GM06990 (cell line): ENCODE measurements at places on chromosomes 1 and 21.

GRCh38 chr1:82225421-82226185 lies 424.9 kb downstream of the ADGRL2 start:
- no peak for DNase-seq

DNA sequence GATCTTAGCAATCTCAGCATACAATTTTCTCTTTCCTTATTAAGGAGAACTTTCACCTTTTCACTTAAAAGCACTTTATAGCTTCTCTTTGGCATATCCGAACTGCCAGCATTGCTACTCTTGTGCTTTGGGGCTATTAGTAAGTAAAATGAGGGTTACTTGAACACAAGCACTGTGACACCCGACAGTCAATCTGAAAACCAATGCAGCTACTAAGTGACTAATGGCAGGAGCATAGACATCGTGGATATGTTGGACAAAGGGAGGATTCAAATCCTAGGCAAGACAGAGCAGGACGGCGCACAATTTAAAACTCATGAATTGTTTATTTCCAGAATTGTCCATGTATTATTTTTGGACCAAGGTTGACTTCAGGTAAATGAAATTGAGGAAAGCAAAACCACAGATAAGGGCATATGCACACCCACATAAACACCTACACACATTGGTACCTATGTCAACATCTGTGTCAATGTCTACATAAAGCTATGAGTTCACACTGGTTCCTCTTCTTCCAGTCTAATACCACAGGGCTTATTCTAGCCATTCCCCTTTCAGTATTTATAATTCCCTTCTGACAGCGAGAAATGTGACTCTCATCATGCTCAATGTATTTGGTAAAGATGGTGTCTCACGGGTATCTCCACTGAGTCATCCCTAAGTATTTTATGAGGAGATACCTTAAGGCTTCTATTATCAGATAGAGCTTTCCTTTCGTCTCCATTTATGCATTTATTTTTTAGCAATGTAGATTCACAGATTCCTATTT lies 75.3 kb upstream of the RALGPS2 start:
- DNase-seq = no peak

- DNase-seq = no peak
Measured at GRCh38 chr1:58768971-58769808, 14.7 kb downstream of the JUN start.

GRCh38 chr21:41065539-41065938 lies 102.4 kb upstream of the BACE2 start:
- DNase-seq = no peak

GRCh38 chr1:154962156-154962749 lies 671 bp upstream of the PYGO2 start:
- no peak for DNase-seq

- DNase-seq = no peak
Measured at GRCh38 chr1:63611231-63611630, 18.0 kb downstream of the PGM1 start.

GRCh38 chr1:166859597-166859996 lies 16.5 kb downstream of the TADA1 start:
- no peak for DNase-seq

GRCh38 chr1:247496581-247497285 lies 38.8 kb upstream of the OR2B11 start:
- no peak for DNase-seq

DNA sequence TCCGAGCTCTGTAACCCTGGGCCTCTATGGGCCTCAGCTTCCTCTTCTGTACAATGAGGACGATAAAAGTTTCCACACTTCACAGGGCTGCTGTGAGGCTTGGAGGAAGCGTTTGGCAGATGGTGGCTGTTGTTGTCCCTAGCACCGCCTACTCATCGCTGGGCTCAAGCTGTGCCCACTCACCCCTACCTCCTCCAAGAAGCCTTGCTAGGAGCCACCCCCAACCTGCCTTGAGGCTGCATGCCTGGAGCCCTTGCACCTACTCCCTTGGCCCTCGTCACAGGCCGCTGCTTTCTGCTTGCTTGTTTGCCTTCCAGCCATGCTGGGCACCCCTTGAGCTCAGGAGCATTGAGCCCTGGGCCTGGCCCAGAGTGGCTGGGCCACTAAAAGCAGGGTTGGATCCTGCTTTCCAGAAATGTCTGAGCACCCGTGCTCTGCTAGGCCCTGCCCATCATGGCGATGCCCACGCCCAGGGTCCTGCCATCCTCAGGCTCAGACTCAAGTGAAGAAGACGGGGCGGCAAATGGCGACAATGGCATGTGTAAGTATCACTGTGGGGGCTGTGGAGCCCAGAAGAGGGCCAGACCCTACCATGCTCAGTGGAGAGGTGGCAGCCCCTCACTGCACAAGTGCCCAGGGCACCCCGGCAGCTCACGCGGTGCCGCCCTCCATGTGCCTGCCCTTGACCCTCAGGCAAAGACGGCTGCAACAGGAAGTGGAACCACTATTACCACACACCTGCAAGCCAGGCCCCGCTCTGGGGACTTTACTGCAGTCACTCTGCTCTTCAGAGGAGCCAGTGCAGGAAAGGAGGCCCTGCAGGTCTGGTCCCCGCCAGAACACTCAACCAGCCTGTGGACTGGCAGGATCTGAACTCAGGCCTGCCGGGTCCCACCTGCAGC lies 9.5 kb downstream of the SH3BGRL3 start:
- peak; percentile 76 for DNase-seq

GRCh38 chr1:72000809-72001208 lies 281.5 kb downstream of the NEGR1 start:
- no peak for DNase-seq

DNA sequence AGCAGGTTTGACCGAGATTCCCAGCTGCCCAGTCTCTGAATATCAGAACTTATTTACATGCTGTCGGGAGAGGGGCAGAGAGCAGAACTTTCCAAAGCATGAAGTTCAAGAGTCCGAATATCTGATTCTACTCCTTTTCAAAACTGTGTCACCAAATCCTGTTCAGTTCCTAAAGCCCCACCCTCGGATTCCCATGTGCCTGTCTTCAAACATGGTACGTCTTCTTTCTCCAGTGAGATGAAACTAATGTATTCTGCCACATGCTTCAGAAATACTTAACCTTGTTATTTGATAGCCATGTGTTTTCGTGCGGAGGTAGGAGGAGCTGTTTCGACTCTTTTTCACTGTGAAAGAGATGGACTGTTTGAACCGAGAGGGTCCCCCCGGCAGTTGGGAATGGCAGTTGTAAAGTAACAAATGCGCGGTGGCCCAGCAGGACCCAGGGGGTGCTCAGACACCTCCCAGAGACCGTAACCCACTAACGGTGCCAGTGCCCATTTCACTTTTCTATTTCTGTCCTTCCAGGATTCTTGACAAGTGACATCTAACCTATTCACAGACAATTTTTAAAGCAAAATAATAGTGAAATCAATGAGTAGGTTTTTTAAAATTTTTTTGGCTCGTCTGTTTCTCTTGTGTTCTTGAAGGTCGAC lies 67.2 kb downstream of the ZBTB18 start:
- DNase-seq = no peak

GRCh38 chr1:80607064-80607463 lies 1193.7 kb upstream of the ADGRL2 start:
- no peak for DNase-seq
